Keratinocyte (primary cell): ENCODE measurements at places on chromosomes 2 and 18.

- no peak for DNase-seq
Measured at GRCh38 chr2:204108781-204109295, 172.3 kb downstream of the ICOS start.

GRCh38 chr18:61542596-61542995 lies 209.4 kb downstream of the CDH20 start:
- no peak for DNase-seq

DNA sequence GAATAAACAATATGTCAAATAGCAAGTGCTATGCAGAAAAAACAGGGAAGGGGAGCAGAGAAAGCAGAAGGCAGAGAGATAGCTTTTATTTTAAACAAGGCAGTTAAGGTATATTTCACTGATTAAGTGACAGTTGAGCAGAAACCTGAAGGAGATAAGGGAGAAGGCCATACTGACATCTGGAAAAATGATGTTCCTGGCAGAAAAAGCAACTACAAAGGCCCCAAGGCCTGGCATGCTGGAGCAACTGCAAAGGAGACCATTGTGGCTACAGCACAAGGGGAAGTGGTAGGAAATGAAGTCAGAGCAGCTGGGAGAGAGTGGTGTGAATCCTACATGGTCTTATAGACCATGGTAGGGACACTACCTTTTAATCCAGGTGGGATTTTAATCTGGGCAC lies 8.9 kb upstream of the PCBP1 start:
- DNase-seq, result no peak

DNA sequence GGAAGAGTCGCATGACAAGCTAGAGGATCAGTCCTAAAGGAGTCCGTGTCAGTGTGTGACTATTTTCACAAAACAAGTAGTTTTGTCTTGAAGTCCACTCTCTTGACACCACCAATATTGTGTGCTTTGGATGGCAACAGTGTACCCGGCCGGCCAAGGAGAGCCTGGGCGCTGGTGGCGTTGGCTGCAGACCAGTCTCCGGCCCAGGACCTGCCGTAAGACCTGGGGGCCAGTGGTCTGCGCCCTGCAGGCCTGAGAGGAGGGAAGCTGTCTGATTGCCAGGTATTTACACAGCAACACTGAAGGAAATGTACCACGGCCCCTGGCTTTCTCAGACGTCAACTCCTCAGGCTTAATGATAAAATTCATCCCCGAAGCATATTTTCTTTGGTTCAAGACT lies 472.4 kb upstream of the SALL3 start:
- no peak for DNase-seq

DNA sequence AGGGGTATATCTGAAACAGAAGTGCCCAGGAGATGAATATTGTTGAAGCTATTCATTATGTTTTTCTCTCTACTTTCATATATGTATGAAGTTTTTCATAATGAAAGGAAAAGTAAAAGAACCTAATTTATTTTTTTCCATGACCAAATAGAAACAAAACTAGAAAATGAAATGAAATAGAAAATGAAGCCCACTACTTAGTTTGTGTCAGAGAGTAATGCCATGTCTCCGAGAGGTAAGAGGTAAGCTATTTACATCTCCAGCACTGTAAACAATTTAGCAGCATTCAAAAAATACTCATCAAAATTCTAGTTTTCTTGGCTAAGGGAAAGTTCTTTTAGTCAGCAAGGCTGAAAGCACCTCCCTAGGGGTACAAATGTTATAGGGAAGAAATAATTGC lies 238.6 kb downstream of the PTH2R start:
- DNase-seq, result no peak

GRCh38 chr2:233858331-233858730 lies 4.0 kb upstream of the HJURP start:
- DNase-seq, result no peak

DNA sequence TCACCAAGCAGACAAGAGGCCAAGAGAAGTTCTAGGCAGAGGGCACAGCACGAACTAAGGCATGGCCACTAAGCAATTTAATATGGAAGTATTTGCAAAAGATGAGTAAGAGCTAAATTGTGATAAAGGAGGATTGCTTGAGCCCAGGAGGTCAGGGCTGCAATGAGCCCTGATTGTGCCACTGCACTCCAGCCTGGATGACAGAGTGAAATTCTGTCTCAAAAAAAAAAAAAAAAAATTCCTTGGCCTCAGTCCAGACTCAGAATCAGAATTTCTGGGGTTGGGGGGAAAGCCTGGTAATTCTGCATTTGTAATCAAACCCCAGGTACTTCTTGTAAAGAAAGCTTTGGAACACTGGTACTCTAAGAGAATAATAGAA lies 46.8 kb upstream of the RTN4 start:
- no peak for DNase-seq

DNA sequence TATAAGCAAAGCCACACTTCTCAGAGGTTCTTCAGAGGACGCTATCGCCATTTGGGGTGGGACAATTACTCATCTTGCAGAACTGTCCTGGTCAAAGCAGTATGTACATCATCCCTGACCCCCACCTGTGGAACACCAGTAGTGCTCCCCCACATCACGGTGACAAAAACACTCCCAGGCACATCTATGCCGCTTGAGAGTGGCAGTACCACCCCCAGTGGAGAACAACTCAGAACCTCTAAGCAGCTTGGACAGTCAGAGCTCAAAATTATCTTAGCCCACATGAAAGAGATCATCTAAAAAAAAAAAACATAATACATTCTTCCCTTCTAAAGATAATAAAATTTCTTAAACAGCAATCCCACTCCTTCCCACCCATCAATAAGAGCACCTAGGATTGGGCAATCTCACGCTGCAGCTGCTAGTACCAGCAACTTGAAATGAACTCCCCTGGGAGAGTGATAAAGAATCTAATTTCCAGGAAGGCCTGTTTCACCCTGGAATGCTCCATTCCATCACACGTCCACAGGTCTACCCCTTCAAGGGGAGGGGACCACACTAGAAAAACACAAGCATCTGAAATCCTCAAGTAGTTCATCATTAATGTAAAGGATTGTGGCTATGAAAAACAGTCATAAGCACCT lies 31.7 kb downstream of the LRP2 start:
- DNase-seq, result no peak

DNA sequence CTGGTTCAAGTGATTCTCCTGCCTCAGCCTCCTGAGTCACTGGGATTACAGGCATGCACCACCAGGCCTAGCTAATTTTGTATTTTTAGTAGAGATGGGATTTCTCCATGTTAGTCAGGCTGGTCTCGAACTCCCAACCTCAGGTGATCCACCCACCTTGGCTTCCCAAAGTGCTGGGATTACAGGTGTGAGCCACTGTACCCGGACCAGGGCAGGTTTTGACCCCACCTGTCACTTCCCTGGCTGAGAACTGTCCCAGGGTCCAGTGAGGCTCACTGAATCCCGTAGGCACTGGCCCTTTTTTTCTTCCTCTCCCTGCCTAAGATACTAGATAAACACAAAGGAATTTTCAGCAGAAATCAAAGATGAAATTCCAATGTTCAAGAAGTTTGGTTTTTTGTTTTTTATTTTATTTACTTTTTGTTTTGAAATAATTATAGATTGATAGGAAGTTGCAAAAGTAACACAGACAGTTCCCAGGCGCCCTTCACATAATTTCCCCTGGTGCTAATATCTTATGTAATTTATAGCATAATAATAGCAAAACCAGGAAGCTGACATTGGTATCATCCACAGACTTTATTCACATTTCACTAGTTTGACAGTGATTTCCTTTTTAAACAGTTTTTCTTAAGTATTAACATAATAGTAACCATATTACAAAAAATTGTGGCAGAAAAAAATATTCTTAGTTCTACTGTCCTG lies 52.4 kb upstream of the B3GNT7 start:
- DNase-seq, result no peak

DNA sequence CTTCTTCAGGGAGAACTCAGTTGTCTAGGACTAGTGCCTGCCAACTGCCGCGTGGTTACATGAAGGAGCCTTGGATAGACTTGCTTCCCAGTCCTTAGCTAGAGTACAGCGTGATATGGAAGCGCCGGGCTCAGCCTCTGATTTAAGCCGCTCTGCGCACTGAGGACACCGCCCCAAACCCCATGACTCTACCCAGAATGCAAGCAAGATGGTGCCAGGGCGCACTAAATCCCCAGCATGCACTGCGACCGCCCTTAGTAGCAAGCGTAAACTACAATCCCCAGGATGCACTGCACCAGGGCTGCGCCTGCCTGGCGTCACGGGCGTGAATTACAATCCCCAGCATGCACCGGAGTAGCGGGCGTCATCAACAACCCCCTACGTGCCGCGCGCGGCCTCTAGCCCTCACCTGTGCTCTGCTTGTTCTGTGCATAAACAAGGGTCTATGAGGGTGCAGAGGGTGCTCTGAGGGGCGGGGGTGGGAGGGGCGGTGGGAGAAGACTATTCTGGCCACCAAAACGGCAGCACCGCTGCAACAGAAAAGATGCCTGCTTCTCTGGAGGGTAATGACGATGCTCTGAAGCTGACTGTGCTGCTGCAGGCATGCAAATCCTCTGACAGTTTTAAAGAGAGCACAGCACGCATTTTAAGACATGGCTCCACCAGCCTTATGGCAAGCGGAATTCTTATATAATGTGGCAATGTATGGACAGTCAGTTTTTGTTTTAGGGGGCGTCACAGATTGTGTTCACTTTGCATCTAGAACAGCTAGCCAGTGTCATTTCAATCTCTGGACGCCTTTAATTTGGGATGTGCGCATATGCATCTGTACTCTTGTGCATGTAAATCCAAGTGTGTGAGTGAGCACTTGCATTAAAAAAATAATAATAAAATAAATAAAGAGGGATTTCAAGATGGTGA lies 282.5 kb upstream of the MYT1L start:
- peak; percentile 66 for DNase-seq

GRCh38 chr2:230865766-230866755 lies 1.3 kb downstream of the ITM2C start:
- DNase-seq, result no peak

DNA sequence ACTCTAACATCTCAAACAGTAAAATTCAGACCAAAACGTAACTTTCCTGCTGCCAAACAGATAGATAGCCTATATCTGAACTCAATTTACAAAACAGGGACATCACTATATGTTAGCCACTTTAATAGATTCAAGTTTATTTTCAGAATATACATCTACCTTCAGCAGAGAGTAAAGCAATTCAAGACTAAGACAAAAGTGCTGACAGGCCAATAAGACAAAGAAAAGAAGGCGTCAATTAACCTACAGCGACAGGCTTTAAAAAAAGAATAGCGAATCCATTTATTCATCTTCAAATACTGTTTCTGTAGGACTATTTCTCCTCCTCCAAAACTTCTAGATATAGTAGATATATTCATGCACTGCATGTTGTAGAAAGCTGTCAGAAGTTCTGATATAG lies 333.0 kb downstream of the GRB14 start:
- no peak for DNase-seq

- DNase-seq, result no peak
Measured at GRCh38 chr2:8884812-8885211, 47.4 kb upstream of the KIDINS220 start.

- DNase-seq, result no peak
Measured at GRCh38 chr2:118372886-118373830, 284.9 kb downstream of the INSIG2 start.

GRCh38 chr18:8787794-8788193 lies 82.4 kb downstream of the MTCL1 start:
- DNase-seq, result no peak
